ENCODE measurements at places on chromosomes 5 and 9. TPM values are rescaled to one million over a fixed set of nuclear protein-coding genes. Genes with fewer than 3 reads are reported as not detected.

The PRR16 gene
- total RNA-seq: not detected

The FBLL1 gene
- total RNA-seq: not detected

The SCGB3A2 gene
- not detected for total RNA-seq

The FLT4 gene
- 2.0 TPM for total RNA-seq

The WNT8A gene
- not detected for total RNA-seq

The PPP2R2B gene
- 0.19 TPM for total RNA-seq

The PCDHGA8 gene
- total RNA-seq: 0.02 TPM

The DIPK1B gene
- 9.4 TPM for total RNA-seq

The SMIM32 gene
- total RNA-seq: not detected

The C6 gene
- not detected for total RNA-seq

The HTR4 gene
- total RNA-seq: not detected

The STPG3 gene
- not detected for total RNA-seq

The LCNL1 gene
- total RNA-seq: 0.18 TPM

The PCA3 gene
- total RNA-seq: not detected

The SPINK4 gene
- total RNA-seq: not detected

The DND1 gene
- total RNA-seq: 0.33 TPM

The CEP72 gene
- 11.8 TPM for total RNA-seq

The C5orf58 gene
- not detected for total RNA-seq

The PKD2L2 gene
- total RNA-seq: not detected

The SPOUT1 gene
- total RNA-seq: 37.4 TPM

The IFNE gene
- 2.1 TPM for total RNA-seq

The SPATA31A3 gene
- not detected for total RNA-seq

The DRD1 gene
- total RNA-seq: 0.24 TPM

The ANGPTL2 gene
- not detected for total RNA-seq

The LVRN gene
- not detected for total RNA-seq

The FAM151B gene
- total RNA-seq: 1.2 TPM

The PRRX2 gene
- 12.5 TPM for total RNA-seq

The NR2F1-AS1 gene
- 4.1 TPM for total RNA-seq

The FGF1 gene
- total RNA-seq: 0.29 TPM

The PCDH12 gene
- total RNA-seq: not detected

The ARL10 gene
- 0.02 TPM for total RNA-seq

The TMEM174 gene
- total RNA-seq: not detected

The SARDH gene
- total RNA-seq: 0.15 TPM

The MEGF10 gene
- total RNA-seq: not detected

The CD72 gene
- 0.19 TPM for total RNA-seq

The APBA1 gene
- total RNA-seq: 0.12 TPM

The SHOC1 gene
- total RNA-seq: not detected

The SLC1A3 gene
- not detected for total RNA-seq

The DAB2 gene
- total RNA-seq: 12.0 TPM

The CDH6 gene
- total RNA-seq: 0.07 TPM

The CFAP90 gene
- total RNA-seq: 0.53 TPM

The ADGRV1 gene
- 0.57 TPM for total RNA-seq

All from A549 treated with ZK216348 at 1 μM for 4 hours (cell line).